Uterus (tissue), 4 donors: ENCODE measurements at places on chromosomes 2 and 18. TPM values are rescaled to one million over a fixed set of nuclear protein-coding genes. Genes with fewer than 3 reads are reported as not detected.
A peak's percentile ranks its signal among the peaks of the same experiment; 100 is the strongest.

The ANKRD36B gene
- total RNA-seq: 75.2 TPM

DNA sequence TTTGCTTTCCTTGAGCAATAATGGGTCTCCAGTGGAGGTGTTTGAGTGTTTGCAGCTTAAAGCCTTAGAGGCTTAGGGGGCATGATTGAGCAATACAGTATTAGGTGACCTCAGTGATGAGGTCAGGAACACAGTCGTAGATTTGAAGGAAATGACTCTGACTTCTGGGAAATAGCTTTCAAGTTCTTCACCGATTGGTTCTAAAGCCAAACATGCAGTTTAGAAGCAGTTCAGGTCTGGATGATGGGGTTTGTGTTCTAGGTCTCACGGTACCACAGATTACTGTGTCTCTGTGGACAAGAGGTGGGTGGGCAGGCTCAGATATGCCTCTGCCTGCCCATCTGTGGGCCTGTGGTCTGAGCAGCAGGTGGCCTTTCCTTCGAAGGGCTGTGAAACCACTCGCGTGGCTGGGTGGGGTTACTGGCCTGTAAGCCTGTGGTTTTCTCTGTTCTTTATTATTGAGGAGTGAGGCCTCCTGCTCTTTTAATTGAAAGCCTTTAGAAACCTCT is 7.8 kb downstream of the MTHFD2 start:
- peaks cover 7% of the 10 kb centered on the region for H3K4me1 ChIP-seq
- DNase-seq: no peak
- H3K27ac ChIP-seq: no peak overlapping the region
- H3K4me3 ChIP-seq: no peak overlapping the region

DNA sequence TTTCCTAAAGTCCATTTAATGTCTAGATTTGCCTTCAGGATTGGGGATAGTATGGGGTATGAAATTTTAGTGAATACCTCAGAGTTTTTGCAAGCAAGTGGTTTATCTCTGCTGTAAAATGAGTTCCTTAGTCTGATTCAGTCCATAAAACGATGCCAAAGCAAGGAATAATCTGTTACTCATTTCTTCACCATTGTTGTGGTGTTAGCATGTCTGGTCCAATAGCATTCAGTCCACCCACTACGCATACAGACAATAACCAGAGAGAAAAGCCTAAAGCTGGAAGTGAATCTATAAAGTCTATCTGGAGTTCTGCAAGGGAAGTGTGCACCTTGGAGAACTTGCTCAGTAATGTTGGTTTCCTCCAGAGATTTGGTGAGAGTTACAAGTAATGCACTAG is 12.9 kb upstream of the DPP4 start:
- no peak overlapping the region for H3K27ac ChIP-seq
- H3K27me3 ChIP-seq: no peaks in the 10 kb centered on the region
- H3K36me3 ChIP-seq: no peaks in the 10 kb centered on the region
- H3K4me3 ChIP-seq: no peak overlapping the region

GRCh38 chr2:205882806-205883425 is 200.6 kb downstream of the NRP2 start:
- H3K27me3 ChIP-seq: no peaks in the 10 kb centered on the region
- H3K27ac ChIP-seq: peak overlapping the region; percentile 38
- no peak for DNase-seq
- H3K36me3 ChIP-seq: no peaks in the 10 kb centered on the region

- H3K27ac ChIP-seq: no peak overlapping the region
- DNase-seq: no peak
- H3K4me1 ChIP-seq: no peaks in the 10 kb centered on the region
- no peaks in the 10 kb centered on the region for H3K36me3 ChIP-seq
Observed at GRCh38 chr2:114609801-114610200, 167.4 kb downstream of the DPP10 start.

DNA sequence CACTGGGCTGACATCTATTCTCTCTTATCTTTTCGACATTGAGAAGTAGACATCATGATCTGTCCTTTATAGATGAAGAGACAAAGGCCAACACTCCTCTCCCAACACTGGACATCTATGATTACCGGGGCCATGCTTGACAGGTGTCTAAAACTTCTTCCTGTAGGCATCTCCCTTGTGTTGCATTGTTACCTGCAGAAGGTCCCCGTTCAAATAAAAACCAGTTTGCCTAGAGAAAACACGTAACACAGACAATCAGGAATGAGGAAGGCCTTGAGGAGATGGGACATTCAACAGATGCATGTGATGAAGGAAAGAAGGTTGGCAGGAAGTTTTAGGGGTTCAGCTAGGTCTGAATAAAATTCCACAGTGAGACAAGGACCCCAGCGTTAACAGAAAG is 70.8 kb upstream of the ST8SIA3 start:
- no peaks in the 10 kb centered on the region for H3K36me3 ChIP-seq
- H3K4me3 ChIP-seq: no peak overlapping the region
- H3K27me3 ChIP-seq: no peaks in the 10 kb centered on the region
- no peak for DNase-seq
- no peak overlapping the region for H3K27ac ChIP-seq

DNA sequence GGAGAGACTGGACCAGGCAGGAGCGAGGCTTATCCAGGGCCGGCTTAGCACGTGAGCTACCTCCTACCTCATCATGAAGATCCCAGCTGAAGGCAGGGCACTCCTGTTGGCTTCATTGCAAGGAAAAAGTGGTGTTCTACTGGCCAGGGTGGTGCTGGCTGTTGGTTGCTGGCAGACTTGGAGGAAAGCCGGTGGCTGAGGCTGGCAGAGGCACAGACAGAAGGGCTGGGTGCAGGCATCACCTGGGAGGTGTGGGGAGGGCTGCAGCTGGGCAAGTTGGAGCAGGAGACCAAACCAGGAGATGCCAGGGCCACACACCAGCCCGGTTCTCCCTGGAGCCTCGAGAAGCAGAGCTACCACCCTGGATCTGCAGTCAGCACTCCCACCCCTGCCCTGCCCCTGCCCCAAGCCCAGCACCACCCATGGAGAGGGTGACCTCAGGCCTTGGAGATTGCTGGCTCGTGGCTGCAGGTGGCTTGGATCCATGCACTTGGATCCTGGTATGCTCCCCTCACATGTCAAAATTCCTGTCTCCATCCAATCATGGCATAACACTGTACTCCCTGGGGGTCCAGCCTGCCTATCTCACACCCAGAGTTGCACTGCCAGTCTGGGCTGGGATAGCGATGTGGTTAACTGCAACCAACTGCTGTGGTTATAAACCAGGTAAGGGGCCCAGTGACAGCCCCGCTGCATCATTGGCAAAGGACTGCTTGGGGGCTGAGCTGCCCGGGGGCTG is 49.7 kb downstream of the GLI2 start:
- no peak overlapping the region for H3K4me3 ChIP-seq
- no peaks in the 10 kb centered on the region for H3K36me3 ChIP-seq
- no peaks in the 10 kb centered on the region for H3K4me1 ChIP-seq
- H3K27me3 ChIP-seq: no peaks in the 10 kb centered on the region
- H3K27ac ChIP-seq: no peak overlapping the region

GRCh38 chr2:21910832-21911507 is 787.2 kb downstream of the TDRD15 start:
- no peaks in the 10 kb centered on the region for H3K36me3 ChIP-seq
- H3K4me3 ChIP-seq: no peak overlapping the region
- no peaks in the 10 kb centered on the region for H3K27me3 ChIP-seq

DNA sequence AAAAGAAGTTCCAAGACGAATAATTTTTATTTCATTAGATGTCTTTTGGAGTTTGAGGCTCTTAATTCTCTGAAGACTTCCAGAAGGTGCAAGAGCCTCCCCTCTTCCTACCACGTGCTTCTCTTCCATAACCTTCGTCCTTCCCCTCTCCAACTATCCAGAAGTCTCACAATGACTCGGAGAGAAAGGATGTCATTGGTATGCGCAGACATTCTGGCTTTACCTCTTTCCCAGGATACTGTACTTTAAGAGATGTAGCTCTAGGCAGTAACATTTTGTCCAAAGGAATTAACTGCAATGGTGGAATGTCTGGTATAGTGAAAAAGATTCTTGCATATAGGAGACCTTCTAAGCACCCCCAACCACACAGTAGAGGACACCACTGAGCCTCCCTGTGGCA is 249.0 kb upstream of the OSR1 start:
- H3K4me1 ChIP-seq: no peaks in the 10 kb centered on the region
- no peaks in the 10 kb centered on the region for H3K36me3 ChIP-seq
- no peak overlapping the region for H3K27ac ChIP-seq
- H3K4me3 ChIP-seq: no peak overlapping the region

DNA sequence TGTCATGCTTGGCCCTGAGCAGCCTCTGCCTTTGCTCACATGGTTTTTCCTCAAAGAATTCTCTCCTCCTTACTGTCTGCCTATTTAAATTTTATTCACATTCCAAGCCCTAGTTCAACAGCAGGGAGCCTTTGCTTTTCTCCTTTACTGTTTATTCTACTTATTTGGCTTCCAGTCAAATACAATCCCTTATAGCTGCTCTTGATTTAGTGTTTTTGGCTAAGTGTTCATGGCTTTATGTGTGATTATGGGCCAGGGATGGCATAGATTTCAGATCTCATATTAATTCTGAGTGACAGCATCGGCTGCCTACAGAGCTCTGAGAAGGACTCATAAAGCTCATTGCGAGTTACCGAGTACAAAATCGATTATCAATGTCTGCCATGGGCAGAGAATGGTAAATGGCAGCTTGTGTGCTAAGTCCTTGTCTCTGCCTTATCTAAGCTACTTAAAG is 106.7 kb downstream of the METTL8 start:
- no peaks in the 10 kb centered on the region for H3K36me3 ChIP-seq
- no peak for DNase-seq
- no peak overlapping the region for H3K4me3 ChIP-seq
- H3K4me1 ChIP-seq: no peaks in the 10 kb centered on the region
